Left lung (tissue), 14 donors: ENCODE measurements at places on chromosomes 6 and 20. TPM values are rescaled to one million over a fixed set of nuclear protein-coding genes. Genes with fewer than 3 reads are reported as not detected.

DNA sequence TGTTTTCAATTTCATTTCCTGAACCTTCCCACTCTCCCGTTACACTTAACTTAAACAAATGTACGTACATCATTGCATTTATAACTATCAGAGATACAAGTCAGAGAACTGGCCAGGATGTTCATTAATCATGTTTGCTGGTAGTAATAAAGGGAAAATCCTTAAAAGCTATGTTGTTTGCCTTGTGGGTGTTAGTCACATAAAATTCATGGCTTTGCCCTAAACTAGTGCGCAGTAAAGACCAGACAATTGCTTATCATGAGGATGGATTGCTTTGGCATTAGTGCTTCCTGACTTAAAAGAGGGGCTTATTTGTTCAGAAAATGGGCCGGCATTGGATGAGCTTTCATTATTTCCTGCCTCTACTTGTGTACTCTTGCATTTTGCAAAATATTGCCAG lies 1037.3 kb upstream of the FLRT3 start:
- H3K4me1 ChIP-seq: no peaks in the 10 kb centered on the region
- H3K36me3 ChIP-seq: no peaks in the 10 kb centered on the region
- no peaks in the 10 kb centered on the region for H3K27me3 ChIP-seq
- DNase-seq: no peak
- no peak overlapping the region for H3K4me3 ChIP-seq
- H3K27ac ChIP-seq: no peak overlapping the region

DNA sequence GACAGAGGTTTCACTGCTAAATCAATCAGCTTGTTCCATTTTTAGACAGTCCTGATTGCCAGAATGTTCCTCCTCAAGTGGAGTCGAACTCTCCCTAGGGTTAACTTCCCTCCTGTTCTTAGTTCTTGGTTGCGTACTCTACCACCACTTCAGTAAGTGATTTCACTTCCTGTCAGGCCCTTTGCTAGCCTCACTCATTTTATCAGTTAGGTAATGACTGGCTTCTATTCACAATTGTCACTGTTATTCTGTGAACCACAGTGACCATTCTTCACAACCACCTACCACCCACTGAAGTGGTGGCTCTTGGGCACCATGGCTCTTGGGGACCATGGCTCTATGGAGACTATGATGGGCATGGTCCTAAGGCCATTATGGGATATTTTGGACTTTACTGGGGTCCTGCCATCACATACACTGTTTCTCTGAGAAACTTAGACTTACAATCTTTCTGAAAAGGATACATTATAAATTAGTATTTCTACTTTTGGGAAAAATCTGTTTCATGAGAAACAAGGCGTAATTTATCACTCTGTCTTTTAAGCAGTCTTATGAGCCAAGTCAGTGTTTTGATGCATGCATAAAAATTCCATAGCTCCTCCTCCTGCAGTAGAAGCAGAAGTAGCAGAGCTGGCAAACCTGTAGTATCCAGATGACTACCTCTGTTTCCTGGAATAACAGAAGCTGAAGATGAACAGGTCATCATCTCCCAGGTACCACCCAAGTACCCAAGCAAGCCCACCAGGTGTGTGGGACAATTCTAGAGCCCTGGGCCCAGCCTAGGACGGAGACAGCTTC lies 66.3 kb downstream of the ATXN1 start:
- H3K4me3 ChIP-seq: no peak overlapping the region
- peaks cover 6% of the 10 kb centered on the region for H3K4me1 ChIP-seq
- H3K27ac ChIP-seq: no peak overlapping the region
- DNase-seq: no peak
- no peaks in the 10 kb centered on the region for H3K27me3 ChIP-seq

GRCh38 chr6:130752267-130752666 lies 74.9 kb upstream of the SMLR1 start:
- H3K27me3 ChIP-seq: peaks cover 4% of the 10 kb centered on the region
- H3K27ac ChIP-seq: no peak overlapping the region
- no peaks in the 10 kb centered on the region for H3K4me1 ChIP-seq
- DNase-seq: no peak
- no peak overlapping the region for H3K4me3 ChIP-seq

The TPD52L2 gene
- 116 TPM for total RNA-seq

The PRSS16 gene
- 12.3 TPM for total RNA-seq

The CYP39A1 gene
- 11.8 TPM for total RNA-seq

The ACOT13 gene
- total RNA-seq: 23.6 TPM

The OXT gene
- total RNA-seq: not detected
